Hepatocyte (in vitro differentiated cells): ENCODE measurements at places on chromosomes 12 and 14. TPM values are rescaled to one million over a fixed set of nuclear protein-coding genes. Genes with fewer than 3 reads are reported as not detected.

- peak; percentile 35 for DNase-seq
Measured at GRCh38 chr14:68576496-68577244, 216.2 kb downstream of the ZFP36L1 start.

DNA sequence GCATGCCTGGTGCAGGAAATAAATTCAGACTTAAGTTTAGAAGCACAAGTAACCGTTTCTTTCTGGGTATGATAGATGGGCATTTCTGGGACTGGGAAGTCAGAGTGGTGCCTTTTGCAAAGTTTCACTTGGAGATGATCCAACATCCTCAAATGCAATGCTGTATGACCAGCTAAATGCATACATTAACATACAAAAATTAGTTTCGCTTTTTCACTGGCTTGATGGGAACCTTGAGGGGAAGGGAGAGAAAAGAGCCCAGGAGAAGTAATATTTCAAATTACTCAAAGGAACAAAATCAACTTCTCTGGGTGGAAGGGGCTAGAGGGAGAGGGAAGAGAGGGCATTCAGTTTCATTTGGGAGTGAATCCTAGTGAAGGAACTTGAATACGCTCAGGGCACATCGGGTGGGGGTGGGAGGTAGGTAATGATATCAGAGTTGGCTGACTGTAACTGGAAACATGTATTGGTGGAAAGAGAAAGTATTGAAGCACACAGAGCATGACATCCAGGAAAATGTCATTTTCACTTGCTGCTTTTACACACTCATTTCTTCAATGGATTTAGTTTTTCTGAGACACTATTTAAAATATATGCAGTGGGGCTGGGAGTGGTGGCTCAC, 175.5 kb downstream of the PTPRO start:
- DNase-seq, result no peak

Gene TMEM120B
- 4.7 and 9.5 TPM in 2 replicates for total RNA-seq

DNA sequence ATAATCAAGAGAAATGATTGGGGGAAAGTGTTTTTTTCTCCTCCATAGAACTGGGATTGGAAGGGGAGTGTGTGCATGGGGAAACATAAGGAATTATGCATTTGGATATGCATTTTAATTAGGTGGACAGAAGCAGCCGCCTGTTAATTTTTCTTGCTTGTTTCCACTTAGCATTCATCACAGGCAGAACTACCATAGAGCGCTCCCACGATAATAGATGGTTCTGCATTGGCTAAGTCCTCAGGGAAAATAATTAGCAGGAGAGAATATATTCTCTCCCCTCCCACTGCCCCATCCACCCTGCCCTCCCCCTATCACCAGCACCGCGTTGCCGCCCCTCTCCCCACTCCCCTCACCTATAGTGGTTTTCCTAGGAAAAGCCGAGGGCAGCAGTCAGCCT, 11.4 kb downstream of the DPF3 start:
- no peak for DNase-seq

- DNase-seq, result no peak
Measured at GRCh38 chr14:41597647-41598046, 9.0 kb upstream of the LRFN5 start.

- no peak for DNase-seq
Measured at GRCh38 chr12:118633071-118633470, 256.7 kb downstream of the SUDS3 start.

DNA sequence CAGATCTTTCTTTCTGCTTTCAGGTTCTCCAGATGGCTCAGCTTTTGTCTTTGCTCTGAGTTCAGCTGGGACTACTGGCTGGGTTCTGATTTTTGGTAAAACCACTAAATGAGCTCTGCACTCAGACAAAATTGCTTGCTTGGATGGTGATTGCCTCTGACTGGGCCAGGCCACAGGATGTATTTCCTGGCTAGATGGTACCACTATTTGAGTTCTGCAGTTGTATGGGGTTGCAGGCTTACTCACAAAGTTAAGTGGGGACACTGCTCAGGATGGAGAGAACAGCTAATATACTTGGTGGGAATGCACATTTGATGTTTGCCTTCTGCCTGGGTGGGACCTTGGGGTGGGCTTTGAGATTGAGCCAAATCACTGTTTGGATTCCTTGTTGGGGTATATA, 14.0 kb upstream of the OR4Q3 start:
- no peak for DNase-seq

Gene ITPK1
- 55.9 and 66.7 TPM in 2 replicates for total RNA-seq

Gene KIF5A
- total RNA-seq, result 0.03 and 0.16 TPM in 2 replicates

DNA sequence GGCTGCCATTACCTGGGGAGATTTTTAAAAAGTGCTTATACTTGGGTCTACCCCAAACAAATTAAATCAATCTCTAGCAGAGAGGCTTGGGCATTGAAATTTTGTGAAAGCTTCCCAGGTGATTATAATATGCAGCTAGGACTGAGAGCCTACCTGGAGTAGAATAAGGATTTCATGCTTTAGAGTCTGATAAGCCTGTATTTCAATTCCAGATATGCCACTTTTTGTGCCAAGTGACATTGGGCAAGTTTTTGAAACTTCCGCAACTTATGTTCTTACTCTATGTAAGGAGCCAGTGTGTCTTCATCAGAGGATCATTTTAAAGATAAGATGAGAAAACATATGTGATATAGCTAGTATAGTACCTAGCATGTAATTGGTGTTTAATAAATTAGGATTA, 159.8 kb upstream of the LRIG3 start:
- no peak for DNase-seq
